WTC11 (cell line): ENCODE measurements at places on chromosomes 5 and 9. TPM values are rescaled to one million over a fixed set of nuclear protein-coding genes. Genes with fewer than 3 reads are reported as not detected.

DNA sequence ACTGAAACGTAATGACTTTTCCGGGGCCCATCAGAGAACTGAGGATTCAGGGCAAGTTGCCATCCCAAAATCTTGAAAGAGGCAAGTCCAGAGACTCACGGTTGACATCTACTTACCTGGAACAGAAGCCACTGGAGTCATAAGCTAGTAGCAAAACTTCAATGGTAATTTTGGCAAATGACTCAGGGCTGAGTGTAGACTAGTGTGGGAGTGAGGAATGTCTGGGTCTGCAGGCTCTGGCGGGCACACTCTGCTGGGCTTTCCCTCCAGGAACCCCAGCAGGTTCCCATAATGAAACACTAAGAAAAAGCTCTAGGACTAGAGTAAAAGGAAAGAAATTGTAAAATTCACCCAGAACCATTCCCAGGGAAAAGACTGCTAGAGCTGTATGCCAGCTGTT is 122.9 kb upstream of the NFIL3 start:
- no peak for DNase-seq
- no peak overlapping the region for H3K27ac ChIP-seq
- no peak overlapping the region for H3K4me3 ChIP-seq
- no peaks in the 10 kb centered on the region for H3K27me3 ChIP-seq
- H3K4me1 ChIP-seq = no peaks in the 10 kb centered on the region

HRH2 gene
- total RNA-seq = 9.3 to 12.7 TPM (median 12.2 TPM) in 3 replicates

- peak overlapping the region; percentile 99 for H3K27ac ChIP-seq
- no peaks in the 10 kb centered on the region; the same call in 1 of the 2 replicates for H3K27me3 ChIP-seq
- H3K4me3 ChIP-seq = peak overlapping the region; percentile 92
- no peak for DNase-seq
- H3K4me1 ChIP-seq = peaks cover 29% of the 10 kb centered on the region
These were observed 888 bp downstream of the RABGAP1 start for GRCh38 chr9:122941582-122942234.

DNA sequence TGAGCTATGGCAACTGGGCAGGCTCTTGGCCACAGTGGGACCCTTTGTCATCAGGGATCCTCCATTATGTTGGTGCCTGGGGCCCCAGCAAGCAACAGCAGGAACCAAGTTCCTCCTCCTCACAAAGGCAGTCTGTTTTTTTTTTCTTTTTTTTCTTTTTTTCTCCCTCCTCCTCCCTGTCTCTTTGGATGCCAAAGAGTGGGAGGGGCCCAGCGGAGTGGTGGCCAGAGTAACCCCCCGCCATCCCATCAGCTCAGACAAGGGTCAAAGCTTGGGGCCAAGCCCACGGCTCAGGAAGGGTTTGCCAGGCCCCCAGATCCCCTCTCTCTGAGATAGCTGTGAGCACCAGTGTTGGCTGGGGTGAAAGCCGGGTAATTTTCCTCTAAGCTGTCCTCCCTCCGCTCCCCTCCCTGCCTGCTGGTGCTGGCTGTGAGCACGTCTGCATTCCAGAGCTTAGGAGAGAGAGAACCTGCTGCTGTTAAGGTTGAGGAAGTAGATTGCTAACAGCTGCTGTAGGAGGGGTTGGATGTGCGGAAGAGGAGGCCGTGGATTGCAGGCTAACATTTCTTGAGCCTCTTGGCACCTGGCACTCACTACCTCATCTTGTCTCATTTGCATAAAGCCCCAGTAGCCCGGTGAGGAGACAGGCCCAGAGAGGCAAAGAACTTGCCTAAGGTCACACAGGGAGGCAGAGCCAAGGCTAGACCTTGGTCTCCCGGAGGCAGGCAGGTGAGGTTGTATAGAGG is 21.2 kb downstream of the GSN start:
- peak overlapping the region; percentile 33 for H3K4me3 ChIP-seq
- H3K27me3 ChIP-seq = peaks cover 65% of the 10 kb centered on the region
- peaks cover 49% of the 10 kb centered on the region for H3K4me1 ChIP-seq
- peak; percentile 58 for DNase-seq
- peak overlapping the region; percentile 62 for H3K27ac ChIP-seq
- H3K36me3 ChIP-seq = peaks cover 3% of the 10 kb centered on the region; the same call in 1 of the 2 replicates

DNA sequence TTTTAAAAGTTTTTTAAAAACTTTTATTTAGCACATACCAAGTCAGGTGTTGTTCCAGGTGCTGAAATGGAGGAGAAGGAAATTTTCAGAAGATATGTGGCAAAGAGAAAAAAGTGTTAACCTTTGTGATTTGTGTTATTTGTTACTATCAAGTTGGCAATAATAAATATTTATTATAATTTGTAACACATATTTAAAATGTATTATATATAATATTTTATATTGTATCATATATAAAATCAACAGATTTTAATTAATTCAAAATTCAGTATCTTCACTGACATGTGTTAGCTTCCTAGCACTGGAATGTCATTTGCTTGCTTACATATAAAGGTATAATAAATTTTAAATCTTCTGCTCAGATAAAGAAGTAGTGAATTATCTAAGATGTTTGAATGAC is 71.5 kb downstream of the STK32A start:
- H3K27me3 ChIP-seq = no peaks in the 10 kb centered on the region
- H3K27ac ChIP-seq = no peak overlapping the region
- H3K4me3 ChIP-seq = no peak overlapping the region
- DNase-seq = no peak
- H3K36me3 ChIP-seq = peaks cover 2% of the 10 kb centered on the region; the same call in 1 of the 2 replicates

GRCh38 chr5:17670353-17670752 is 36.1 kb downstream of the TAF11L14 start:
- no peak for DNase-seq
- peaks cover 10% of the 10 kb centered on the region for H3K4me1 ChIP-seq
- H3K27me3 ChIP-seq = no peaks in the 10 kb centered on the region
